ENCODE measurements at places on chromosomes 16 and 17. TPM values are rescaled to one million over a fixed set of nuclear protein-coding genes. Genes with fewer than 3 reads are reported as not detected.

TPSD1 gene
- 2.1 TPM for polyA plus RNA-seq

MRC2 gene
- polyA plus RNA-seq = 45.1 TPM

AARS1 gene
- 70.5 TPM for polyA plus RNA-seq

CFAP119 gene
- 3.1 TPM for polyA plus RNA-seq

CES5A gene
- not detected for polyA plus RNA-seq

PLEKHH3 gene
- 46.0 TPM for polyA plus RNA-seq

HNF1B gene
- polyA plus RNA-seq = 1.5 TPM

TPSB2 gene
- polyA plus RNA-seq = 80.3 TPM

SPECC1 gene
- 9.8 TPM for polyA plus RNA-seq

CA4 gene
- 5.7 TPM for polyA plus RNA-seq

KLHL10 gene
- 0.71 TPM for polyA plus RNA-seq

CRHR1 gene
- 0.09 TPM for polyA plus RNA-seq

GPR142 gene
- polyA plus RNA-seq = 0.23 TPM

INO80E gene
- 82.3 TPM for polyA plus RNA-seq

TBC1D3I gene
- not detected for polyA plus RNA-seq

MILR1 gene
- 2.9 TPM for polyA plus RNA-seq

C16orf46 gene
- 2.4 TPM for polyA plus RNA-seq

RCVRN gene
- 0.48 TPM for polyA plus RNA-seq

ZG16 gene
- polyA plus RNA-seq = not detected

TPSG1 gene
- 0.71 TPM for polyA plus RNA-seq

C17orf78 gene
- not detected for polyA plus RNA-seq

AKAP1 gene
- 80.3 TPM for polyA plus RNA-seq

CCL22 gene
- polyA plus RNA-seq = 0.10 TPM

KRT24 gene
- polyA plus RNA-seq = 4.7 TPM

SEPTIN12 gene
- polyA plus RNA-seq = not detected

GPR139 gene
- not detected for polyA plus RNA-seq

LIG3 gene
- polyA plus RNA-seq = 16.2 TPM

KLHL36 gene
- 34.8 TPM for polyA plus RNA-seq

UNC45B gene
- polyA plus RNA-seq = 0.03 TPM

CPHXL gene
- polyA plus RNA-seq = not detected

GCGR gene
- 0.16 TPM for polyA plus RNA-seq

HSPB9 gene
- polyA plus RNA-seq = 0.11 TPM

SLC47A2 gene
- polyA plus RNA-seq = not detected

PTX4 gene
- 0.10 TPM for polyA plus RNA-seq

KRTAP2-1 gene
- polyA plus RNA-seq = not detected

KCNAB3 gene
- polyA plus RNA-seq = 1.3 TPM

SPIRE2 gene
- polyA plus RNA-seq = 6.4 TPM

HSD17B1 gene
- 2.5 TPM for polyA plus RNA-seq

AGRP gene
- polyA plus RNA-seq = not detected

NOTUM gene
- polyA plus RNA-seq = 2.5 TPM

CACNG5 gene
- polyA plus RNA-seq = not detected

NLRC3 gene
- 0.49 TPM for polyA plus RNA-seq

TP53TG3C gene
- not detected for polyA plus RNA-seq

ITGB3 gene
- 19.2 TPM for polyA plus RNA-seq

BHLHA9 gene
- polyA plus RNA-seq = not detected
